Natural killer cell (primary cell): ENCODE measurements at places on chromosomes 3 and 15. TPM values are rescaled to one million over a fixed set of nuclear protein-coding genes. Genes with fewer than 3 reads are reported as not detected.

DNA sequence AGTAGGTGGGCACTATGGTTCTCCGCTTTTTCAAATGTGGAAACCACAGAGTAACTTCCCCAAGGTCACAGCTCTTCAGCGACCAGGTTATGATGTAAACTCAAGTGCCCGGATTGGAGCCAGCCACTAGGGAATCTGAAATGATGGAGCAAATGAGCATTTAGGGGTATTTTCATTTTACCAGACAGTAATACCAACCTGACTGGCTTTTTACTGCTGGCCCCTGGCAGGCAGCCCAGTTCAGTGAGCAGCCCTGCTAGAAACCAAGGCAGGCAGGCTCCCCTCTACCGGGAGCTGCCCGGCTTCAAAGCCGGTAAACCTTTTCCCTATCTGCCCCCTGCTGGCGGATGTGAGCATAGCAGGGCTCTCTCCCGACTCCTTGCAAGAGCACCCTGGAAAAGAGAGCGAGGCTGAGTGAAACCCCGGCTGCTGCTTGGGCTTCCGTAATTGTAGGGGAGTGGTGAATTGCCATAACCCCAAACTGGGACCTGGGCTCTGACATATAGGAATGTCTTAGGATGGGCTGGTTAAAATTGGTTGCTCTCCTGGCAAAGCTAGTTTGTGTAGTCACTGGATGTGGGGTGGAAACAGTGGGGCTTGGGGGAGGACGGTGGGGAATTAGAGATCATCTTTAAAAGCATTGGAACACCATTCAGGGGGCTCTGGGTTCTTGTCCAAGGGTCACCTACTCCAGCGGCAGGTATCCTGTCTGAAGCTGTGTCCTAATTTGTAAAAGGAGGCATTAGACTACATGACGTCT is 98.0 kb upstream of the TNFAIP8L3 start:
- H3K27me3 ChIP-seq = no peaks in the 10 kb centered on the region
- H3K36me3 ChIP-seq = no peaks in the 10 kb centered on the region
- H3K4me1 ChIP-seq = peaks cover 4% of the 10 kb centered on the region
- no peak overlapping the region for H3K27ac ChIP-seq

DNA sequence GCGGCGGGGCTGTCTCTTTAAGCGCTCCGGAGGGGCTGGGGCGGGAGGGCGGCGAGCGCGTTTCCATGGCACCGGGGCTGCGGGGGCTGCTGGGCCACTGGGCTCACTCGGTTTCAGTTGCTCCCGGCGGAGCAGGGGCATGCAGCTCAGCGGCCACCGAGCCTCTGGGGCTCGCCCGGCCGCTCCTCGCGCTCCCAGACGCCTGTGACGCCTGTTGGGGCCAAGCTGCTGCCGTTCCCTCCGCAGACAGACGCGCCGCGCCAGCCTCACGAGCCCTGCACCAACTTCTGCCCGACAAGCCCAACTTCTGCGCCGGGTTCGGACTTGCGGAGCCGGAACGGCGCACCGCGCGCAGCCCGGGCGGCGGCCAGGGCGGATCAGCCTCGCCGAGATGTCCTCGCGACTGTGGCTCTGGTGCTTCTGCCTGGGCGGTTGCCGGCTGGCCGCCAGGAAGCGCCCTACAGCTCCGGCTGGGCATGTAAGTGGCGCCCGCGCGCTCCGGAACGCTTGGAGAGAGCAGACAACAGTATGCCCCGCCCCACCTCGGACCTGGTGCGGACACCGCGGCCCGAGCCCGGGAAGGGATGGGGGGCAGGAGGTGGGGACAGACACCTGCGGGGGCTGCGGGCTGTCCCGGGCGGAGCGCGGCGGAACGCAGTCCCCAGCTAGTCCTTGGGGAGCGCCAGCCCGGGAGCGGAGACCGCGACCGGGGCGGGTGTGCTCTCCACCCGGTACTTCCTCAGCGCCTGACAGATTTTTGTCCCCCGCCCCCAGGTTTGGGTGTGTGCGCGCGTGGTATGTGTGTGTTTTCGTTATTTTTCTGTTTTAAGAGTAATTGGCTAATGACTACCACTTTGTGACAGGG is 154.1 kb upstream of the GOLIM4 start:
- peaks cover 13% of the 10 kb centered on the region for H3K27me3 ChIP-seq
- no peak overlapping the region for H3K4me3 ChIP-seq
- H3K36me3 ChIP-seq = no peaks in the 10 kb centered on the region
- H3K4me1 ChIP-seq = peaks cover 9% of the 10 kb centered on the region

DNA sequence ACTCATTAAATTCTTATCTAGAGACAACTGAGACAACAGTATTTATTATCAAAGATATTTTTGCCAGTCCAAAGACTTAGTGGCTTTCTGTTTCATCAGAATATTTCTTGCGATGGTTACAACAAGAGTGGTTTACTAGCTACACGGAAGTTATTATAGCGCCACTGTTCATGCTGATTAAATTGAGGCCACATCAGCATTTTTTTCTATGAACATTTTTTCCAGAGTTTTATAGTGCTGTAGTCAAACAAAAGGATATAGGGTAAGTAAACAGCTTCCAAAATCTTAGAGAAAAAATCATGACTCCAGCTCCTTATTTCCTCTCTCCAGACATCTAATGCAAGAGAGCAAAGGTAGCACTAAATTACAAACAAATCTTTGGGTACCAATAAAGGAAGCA is 1264.4 kb downstream of the ZPLD1 start:
- no peak for DNase-seq
- H3K27ac ChIP-seq = no peak overlapping the region
- H3K4me3 ChIP-seq = no peak overlapping the region
- H3K36me3 ChIP-seq = no peaks in the 10 kb centered on the region
- H3K27me3 ChIP-seq = no peaks in the 10 kb centered on the region
- no peaks in the 10 kb centered on the region for H3K4me1 ChIP-seq

DNA sequence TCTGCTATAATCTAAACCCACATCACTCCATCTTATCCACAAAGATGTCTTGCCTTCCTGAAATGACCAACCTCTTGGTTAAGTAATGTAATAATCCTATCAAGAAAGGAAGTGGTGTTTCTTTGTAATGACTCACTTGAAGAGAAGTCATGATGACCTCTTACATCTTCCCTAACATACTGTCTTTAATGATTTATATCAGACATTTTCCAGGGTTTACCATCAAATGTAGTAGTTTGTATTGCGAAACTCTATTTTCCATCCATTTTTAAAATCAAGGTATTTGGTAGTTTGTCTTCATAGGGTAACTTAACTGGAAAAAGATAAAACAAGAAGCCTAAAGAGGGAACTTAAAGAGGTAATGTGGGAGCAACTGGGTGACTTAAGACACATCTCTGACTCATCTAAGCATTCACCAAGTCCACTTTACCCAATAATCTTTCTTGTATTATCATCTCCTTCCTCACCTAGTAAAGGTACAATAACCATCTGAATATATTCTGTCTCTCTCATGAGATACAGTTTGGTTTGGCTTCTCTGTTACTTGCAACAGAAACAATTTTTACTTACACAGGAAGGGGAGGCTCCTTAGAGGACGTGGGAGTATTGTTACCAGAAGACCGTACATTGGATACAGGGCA is 5.7 kb upstream of the MAPK6 start:
- no peak for DNase-seq
- no peaks in the 10 kb centered on the region for H3K36me3 ChIP-seq
- H3K4me3 ChIP-seq = no peak overlapping the region

- no peaks in the 10 kb centered on the region for H3K4me1 ChIP-seq
- no peaks in the 10 kb centered on the region for H3K36me3 ChIP-seq
- peaks cover 13% of the 10 kb centered on the region for H3K27me3 ChIP-seq
- H3K4me3 ChIP-seq = no peak overlapping the region
- no peak for DNase-seq
These were observed 369.1 kb downstream of the MCTP2 start for GRCh38 chr15:94600505-94600904.

DNA sequence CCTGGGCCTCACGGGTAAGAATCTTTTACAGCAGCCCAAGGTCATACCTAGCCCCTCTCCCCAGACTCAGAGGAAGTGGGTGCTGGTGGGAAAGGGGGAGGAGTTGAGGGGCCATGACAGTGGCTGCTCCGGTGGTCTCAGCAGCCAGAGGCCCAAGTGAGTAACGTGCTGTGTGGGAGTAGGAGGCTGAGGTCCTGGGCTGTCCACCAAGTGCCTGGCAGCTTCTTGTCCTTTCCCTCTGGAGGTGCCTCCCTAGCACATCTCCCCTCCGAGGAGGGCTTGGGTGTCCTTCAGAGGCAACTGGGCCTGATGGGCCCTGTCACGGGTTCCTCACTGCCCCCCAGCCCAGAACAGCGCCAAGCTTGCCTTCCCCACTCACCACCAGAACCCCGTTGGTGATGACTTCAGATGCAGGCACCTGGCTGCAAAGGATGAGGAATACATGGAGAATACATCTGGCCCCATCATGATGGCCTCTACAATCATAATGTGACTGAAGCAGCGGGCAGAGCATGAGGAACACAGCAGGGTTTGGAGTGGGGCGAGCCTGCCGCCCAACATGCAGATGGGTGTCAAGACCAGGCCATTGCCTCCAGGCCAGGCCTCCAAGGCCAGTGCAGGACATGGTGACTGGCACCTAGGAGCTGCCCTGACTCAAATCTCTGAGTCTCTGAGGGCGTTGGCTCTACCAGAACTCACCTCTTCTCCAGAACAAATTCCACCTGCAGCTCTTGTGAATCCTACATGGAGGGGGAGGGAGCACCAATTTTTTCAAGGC is 3.3 kb downstream of the PLA2G4F start:
- no peak overlapping the region for H3K27ac ChIP-seq
- H3K36me3 ChIP-seq = no peaks in the 10 kb centered on the region
- H3K27me3 ChIP-seq = no peaks in the 10 kb centered on the region
- no peaks in the 10 kb centered on the region for H3K4me1 ChIP-seq
- no peak for DNase-seq
- H3K4me3 ChIP-seq = no peak overlapping the region

DNA sequence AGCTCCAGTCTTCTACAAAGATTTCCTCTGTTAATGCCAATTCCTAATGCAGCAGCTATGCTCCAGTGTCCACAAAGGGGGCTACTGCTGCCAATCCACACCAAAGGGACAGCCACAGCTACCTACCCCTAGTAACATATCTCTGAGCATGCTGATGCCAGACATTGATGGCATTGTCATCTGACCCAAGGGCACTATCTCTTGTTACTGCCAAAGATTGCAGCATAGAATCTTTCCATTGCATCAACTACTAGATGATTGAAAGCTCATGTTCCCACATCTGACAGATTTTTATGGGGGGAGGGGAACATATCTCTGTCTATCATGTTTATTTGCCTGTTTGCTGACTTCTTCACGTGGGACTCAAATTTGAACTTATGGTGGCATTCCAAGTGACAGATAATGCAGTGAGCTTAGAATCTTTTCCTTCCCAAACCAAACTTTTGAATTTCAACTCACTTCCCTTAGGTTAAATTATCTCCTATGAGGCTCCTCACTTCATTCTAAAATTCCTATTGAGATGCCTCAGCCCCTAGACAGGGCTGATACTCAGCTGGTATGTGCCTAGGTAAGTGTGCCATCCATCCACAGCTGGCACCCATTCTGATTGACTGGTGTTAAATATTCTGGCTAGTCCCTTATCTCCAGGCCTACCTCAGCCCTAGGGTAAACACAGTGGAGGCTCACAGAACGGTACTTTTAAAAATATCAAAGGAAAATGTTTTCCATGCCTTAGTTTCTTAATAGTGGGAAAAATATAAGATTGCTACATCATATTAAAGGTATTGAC is 100.3 kb downstream of the STRIT1 start:
- no peaks in the 10 kb centered on the region for H3K27me3 ChIP-seq
- H3K36me3 ChIP-seq = no peaks in the 10 kb centered on the region
- H3K27ac ChIP-seq = no peak overlapping the region
- no peaks in the 10 kb centered on the region for H3K4me1 ChIP-seq
- H3K4me3 ChIP-seq = no peak overlapping the region

DNA sequence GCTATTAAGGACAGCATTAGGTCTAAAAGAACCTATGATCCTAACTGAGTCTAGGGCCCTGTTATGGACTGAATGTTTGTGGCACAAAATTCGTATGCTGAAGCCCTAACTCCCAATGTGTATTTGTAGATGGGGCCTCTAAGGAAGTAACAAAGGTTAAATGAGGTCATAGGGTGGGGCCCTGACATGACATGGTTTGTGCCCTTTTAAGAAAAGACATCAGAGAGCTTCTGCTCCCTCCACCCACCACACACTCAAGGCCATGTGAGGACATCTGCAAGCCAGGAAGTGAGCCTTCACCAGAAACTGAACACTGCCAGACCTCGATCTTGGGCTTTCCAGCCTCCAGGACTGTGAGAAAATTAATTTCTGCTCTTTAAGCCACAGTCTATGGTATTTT is 49.2 kb downstream of the PHC3 start:
- DNase-seq = no peak
- H3K4me1 ChIP-seq = peaks cover 12% of the 10 kb centered on the region

DNA sequence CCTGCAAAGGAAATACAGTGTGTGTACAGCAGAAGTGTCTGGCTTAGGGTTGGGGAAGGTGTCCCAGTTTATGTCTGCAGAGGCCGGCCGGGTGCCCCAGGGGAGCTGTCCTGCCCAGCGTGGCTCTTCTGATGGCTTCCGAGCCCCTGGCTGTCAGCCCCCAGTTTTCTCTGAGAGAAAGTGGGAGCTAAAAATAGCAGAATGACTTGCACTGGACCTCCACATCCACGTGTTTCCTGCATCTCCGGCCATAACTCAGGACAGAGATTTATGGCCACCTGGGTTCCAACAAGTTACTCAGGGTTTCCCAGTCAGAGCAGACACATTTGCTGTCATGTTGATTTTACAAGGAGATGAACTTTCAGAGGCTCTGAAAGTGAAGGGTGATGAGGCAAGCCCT is 192.0 kb downstream of the ATP10A start:
- no peaks in the 10 kb centered on the region for H3K36me3 ChIP-seq
- peaks cover 12% of the 10 kb centered on the region for H3K27me3 ChIP-seq
- no peak overlapping the region for H3K4me3 ChIP-seq
- DNase-seq = no peak

DNA sequence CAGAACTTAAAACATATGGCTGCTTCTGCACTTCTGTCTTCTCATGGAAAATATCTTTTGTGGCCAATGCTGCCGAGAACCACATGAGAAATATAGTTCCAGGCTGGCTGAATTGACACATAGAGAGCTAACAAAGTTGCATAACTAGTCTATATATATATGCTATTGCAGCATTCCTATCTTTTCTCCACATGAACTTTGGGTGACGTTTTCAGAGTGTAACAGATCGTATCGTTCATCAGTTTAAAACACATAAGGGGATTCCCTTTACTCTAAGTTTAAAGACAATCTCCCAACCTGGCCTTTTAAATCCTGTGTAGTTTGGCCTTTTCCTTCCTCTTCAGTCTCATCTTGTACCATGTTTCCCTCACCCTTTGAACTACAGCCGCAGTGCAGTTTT is 394.2 kb upstream of the CBLB start:
- no peak for DNase-seq
- no peak overlapping the region for H3K4me3 ChIP-seq
- no peaks in the 10 kb centered on the region for H3K4me1 ChIP-seq
- H3K36me3 ChIP-seq = no peaks in the 10 kb centered on the region
- H3K27me3 ChIP-seq = no peaks in the 10 kb centered on the region
- H3K27ac ChIP-seq = no peak overlapping the region

Gene GTF2A2
- 34.7 TPM for total RNA-seq

Gene SEMA7A
- 4.7 TPM for total RNA-seq

Gene SLC6A1
- not detected for total RNA-seq

Gene CHRNA5
- 0.23 TPM for total RNA-seq
